Transverse colon (tissue), 4 donors: ENCODE measurements at places on chromosomes 4 and X. TPM values are rescaled to one million over a fixed set of nuclear protein-coding genes. Genes with fewer than 3 reads are reported as not detected.

DNA sequence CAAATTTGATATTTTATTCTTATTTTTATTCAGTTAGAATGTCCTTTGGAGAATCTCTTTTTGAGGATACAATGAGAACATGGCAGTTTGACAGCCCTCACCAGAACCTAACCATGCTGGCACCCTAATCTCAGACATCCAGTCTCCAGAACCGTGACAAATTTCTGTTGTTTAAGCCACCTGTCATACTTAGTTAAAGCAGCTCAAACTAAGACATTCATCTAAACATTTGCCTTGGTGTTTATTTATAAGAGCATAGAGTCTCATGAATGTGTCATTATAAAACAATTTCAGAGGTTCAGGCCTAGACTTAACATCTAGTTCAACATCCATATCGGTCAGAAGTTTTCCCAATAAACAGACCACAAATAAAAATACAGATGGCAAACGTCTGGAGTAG lies 125.1 kb upstream of the FUNDC1 start:
- H3K4me1 ChIP-seq, result no peaks in the 10 kb centered on the region
- H3K27me3 ChIP-seq, result no peaks in the 10 kb centered on the region
- H3K27ac ChIP-seq, result no peak overlapping the region
- H3K4me3 ChIP-seq, result no peak overlapping the region
- DNase-seq, result no peak

DNA sequence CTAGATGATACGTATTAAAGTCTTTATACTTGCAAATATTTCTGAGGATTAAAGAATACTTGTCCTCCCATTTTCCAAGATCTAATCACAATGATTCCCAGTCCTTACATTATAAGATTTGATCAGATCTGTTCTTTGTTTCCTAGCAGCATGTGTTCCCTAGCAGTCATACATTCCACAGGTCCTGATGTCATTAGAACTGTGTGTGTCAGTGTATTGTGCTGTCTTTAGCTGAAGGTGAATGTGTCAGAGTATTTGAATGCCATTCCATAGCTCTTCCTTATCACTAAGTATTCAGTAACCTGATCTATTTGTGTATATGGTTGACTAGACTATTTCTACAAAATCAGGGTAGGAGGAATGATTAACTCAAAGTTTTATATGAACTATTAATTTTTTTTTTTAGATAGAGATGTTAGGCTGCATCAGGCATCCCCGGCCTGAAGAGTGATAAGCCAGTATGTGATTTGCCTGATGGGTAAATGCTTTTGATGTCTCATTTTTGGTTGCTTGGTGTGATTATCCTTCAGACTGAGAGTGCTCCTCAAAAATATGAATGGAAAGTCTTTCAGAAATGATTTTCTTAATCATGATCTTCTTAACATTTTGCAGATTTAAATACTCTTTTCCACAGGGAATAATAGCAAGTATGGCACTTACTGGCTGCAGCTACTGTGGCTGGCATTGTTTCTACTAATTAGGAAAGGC lies 4.4 kb downstream of the ADGRL3 start:
- peaks cover 43% of the 10 kb centered on the region for H3K27me3 ChIP-seq
- H3K36me3 ChIP-seq, result no peaks in the 10 kb centered on the region
- no peak for DNase-seq
- H3K4me1 ChIP-seq, result peaks cover 2% of the 10 kb centered on the region
- H3K27ac ChIP-seq, result no peak overlapping the region
- no peak overlapping the region for H3K4me3 ChIP-seq

- H3K36me3 ChIP-seq, result no peaks in the 10 kb centered on the region
- no peak overlapping the region for H3K4me3 ChIP-seq
- no peak overlapping the region for H3K27ac ChIP-seq
- peaks cover 7% of the 10 kb centered on the region for H3K4me1 ChIP-seq
- no peak for DNase-seq
- no peaks in the 10 kb centered on the region for H3K27me3 ChIP-seq
These were observed 49.5 kb upstream of the CBR4 start for GRCh38 chr4:169059306-169060211.

DNA sequence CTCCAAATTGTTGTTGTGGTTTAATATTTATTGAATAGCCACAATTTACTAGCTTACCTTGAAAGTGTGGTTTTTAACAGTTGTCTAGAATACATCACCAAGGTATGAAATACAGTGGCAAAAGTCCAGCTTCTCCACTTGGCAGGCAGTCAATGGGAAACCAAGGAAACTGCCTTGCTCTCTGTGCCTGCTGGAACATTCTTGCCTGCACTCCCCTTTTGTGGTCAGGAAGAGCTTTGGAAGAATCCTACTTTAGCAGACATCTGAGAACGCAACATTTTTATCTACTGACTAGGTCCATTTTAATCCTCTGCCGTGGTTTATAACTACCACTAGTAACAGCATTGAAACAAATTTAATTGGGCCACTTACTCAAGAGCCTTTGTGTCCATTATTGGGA lies 64.5 kb downstream of the TENM3 start:
- H3K27ac ChIP-seq, result no peak overlapping the region
- no peaks in the 10 kb centered on the region for H3K4me1 ChIP-seq
- no peak for DNase-seq
- no peak overlapping the region for H3K4me3 ChIP-seq
- H3K36me3 ChIP-seq, result no peaks in the 10 kb centered on the region

- no peaks in the 10 kb centered on the region for H3K4me1 ChIP-seq
- no peaks in the 10 kb centered on the region for H3K27me3 ChIP-seq
- peak overlapping the region; percentile 7 for H3K4me3 ChIP-seq
These were observed 18.1 kb upstream of the CHRNA9 start for GRCh38 chr4:40316782-40317635.

DNA sequence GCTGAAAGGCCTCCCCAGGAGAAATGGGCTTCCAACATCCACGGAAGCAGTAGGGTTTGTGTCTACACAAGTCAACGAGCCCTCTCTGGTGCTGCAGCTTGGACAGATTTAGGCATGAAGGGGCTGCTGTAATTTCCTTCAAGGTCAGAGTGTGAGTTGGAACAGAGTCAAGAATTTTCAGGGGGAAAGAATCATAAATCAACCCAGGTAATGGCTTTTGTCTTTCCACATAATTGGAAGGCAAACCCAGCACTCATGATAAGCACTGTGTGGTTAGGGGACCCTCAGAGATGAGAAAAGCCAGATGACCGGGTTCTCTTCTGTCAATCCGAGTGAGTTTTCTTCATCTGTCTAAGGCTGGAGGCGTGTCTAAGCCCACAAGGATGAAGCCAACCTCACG lies 78.6 kb upstream of the MXRA5 start:
- no peak overlapping the region for H3K4me3 ChIP-seq
- no peaks in the 10 kb centered on the region for H3K4me1 ChIP-seq
- H3K27ac ChIP-seq, result no peak overlapping the region

DNA sequence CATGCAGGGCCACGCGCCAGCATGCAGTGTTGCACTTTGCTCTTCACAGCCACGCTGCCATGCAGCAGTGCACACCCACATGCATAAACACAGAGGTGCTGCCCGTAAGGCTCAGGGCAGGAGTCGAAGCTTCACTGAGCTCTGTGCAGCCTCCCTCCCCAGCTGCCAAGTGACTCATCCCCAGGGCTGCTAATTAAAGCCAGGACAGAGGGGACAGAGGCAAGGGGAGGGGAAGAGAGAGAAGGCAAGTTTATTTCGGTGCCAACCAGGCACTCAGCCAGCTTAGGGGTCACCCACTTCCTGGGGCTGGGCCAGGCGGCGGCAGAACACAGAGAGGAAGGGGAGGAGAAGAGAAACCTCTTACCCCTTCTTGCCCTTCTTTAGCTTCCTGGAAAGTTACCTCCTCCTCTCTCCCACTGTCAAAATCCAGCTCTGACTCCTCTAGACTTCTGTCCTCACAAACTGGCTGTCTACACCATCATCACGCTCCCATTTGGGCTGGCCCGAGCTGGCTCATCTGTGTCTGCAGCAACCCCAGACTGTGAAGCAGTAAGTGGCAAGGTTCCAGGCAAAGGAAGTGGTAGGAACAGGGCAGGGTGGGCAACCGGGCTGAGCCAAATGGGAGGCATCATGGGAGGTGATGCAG lies 6.2 kb upstream of the IQSEC2 start:
- no peaks in the 10 kb centered on the region for H3K27me3 ChIP-seq
- H3K27ac ChIP-seq, result peak overlapping the region; percentile 59
- peak; percentile 70 for DNase-seq
- peaks cover 40% of the 10 kb centered on the region for H3K4me1 ChIP-seq
- H3K36me3 ChIP-seq, result no peaks in the 10 kb centered on the region
- no peak overlapping the region for H3K4me3 ChIP-seq

- no peak overlapping the region for H3K4me3 ChIP-seq
- H3K4me1 ChIP-seq, result no peaks in the 10 kb centered on the region
- no peaks in the 10 kb centered on the region for H3K36me3 ChIP-seq
- peak overlapping the region; percentile 63 for H3K27ac ChIP-seq
- DNase-seq, result no peak
These were observed 30.2 kb upstream of the ELF2 start for GRCh38 chr4:139207247-139207646.

- H3K27ac ChIP-seq, result peak overlapping the region; percentile 93
- H3K4me1 ChIP-seq, result peaks cover 7% of the 10 kb centered on the region
- DNase-seq, result no peak
- H3K27me3 ChIP-seq, result no peaks in the 10 kb centered on the region
- H3K36me3 ChIP-seq, result no peaks in the 10 kb centered on the region
These were observed 940 bp upstream of the DCTD start for GRCh38 chr4:182918044-182918607.

DNA sequence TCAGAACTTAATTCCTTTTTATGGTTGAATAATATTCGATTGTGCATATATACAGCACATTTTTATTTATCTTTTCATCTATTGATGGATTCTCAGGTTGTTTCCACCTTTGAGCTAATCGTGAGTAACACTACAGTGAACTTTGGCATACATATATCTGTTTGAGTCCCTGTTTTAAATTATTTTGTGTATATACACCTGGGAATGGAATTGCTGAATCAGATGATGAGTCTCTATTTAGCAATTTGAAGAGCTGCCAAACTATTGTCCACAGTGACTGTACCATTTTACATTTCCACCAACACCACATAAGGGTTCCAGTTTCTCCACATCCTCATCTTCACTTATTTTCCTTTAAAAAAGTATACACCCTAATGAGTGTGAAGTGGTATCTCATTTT lies 166.2 kb upstream of the FGF13 start:
- H3K36me3 ChIP-seq, result no peaks in the 10 kb centered on the region
- H3K4me3 ChIP-seq, result no peak overlapping the region
- H3K27me3 ChIP-seq, result no peaks in the 10 kb centered on the region
- DNase-seq, result no peak
- no peaks in the 10 kb centered on the region for H3K4me1 ChIP-seq

DNA sequence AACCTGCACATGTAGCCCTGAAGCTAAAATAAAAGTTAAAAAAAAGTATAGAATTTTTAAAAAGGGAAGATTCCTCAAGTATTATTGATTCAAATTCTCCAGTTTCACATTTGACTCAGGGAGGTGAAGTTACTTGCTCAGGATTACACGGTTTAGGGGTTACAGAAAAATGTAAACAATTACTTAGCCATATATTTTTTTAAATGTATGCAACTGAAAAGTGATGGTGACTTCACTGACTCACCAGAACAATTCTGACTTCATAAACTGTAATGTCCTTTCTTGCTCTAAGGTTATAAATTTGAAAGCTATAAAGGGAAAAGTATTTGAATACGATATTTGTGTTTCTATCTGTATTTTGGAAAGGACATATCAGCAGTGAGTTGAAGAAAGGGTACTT lies 371.2 kb downstream of the SPRY1 start:
- DNase-seq, result no peak
- H3K27ac ChIP-seq, result no peak overlapping the region
- no peaks in the 10 kb centered on the region for H3K27me3 ChIP-seq
- no peaks in the 10 kb centered on the region for H3K4me1 ChIP-seq
- H3K36me3 ChIP-seq, result no peaks in the 10 kb centered on the region
- H3K4me3 ChIP-seq, result no peak overlapping the region

DNA sequence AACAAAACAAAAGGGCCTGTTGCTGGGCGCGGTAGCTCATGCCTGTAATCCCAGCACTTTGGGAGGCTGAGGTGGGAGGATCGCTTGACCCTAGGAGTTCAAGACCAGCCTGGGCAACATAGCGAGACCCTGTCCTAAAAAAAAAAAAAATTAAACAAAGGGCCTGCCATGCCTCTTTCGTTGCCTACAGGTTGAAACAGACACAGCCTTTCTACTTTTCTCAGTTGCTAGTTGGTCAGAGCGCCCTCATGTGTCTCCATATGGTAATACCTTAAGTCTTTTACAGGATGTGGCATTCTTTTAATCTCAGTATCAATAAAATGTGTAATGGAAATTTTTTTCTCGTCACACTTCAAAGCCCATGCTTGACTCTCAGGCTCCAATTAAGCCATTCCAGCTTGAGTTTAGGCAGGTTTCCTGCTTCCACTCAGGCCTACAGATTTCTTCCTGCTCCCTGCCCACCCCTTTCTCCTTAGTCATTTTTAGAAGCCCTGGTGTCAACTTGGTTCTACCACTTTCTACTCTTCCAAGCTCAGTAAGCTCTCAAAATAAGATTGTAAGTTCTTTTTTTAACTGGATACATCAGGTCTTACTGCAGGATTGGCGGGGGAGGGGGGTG lies 4.6 kb upstream of the SOWAHD start:
- no peak overlapping the region for H3K27ac ChIP-seq
- H3K27me3 ChIP-seq, result no peaks in the 10 kb centered on the region
- no peaks in the 10 kb centered on the region for H3K36me3 ChIP-seq
- DNase-seq, result peak; percentile 32
- no peak overlapping the region for H3K4me3 ChIP-seq

DNA sequence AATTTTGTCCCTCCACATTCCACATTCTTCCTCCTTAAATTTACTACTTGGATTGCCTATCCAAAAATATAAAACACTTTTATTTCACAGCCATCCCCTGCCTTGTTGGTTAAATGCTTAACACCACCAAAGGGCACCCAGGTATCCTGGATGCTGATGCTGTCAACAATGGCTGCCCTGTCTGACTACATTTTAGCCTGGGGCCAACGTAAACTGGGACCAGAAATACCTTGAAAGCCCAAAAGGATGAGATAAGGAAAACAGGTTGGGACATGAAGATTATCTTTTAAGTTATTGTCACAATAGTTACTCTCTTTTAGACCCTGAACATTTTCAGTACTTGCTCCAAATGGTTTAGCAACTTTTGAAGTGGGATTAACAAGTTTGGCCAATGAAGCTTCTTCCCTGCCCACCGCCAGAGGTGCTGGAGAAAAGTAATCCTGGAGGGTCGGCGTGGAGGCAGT lies 775 bp upstream of the YIPF6 start:
- peak overlapping the region; percentile 80 for H3K4me3 ChIP-seq
- H3K27ac ChIP-seq, result peak overlapping the region; percentile 90
- DNase-seq, result no peak
- no peaks in the 10 kb centered on the region for H3K36me3 ChIP-seq
- H3K27me3 ChIP-seq, result no peaks in the 10 kb centered on the region

- H3K36me3 ChIP-seq, result no peaks in the 10 kb centered on the region
- H3K4me1 ChIP-seq, result no peaks in the 10 kb centered on the region
- H3K27ac ChIP-seq, result no peak overlapping the region
- no peak overlapping the region for H3K4me3 ChIP-seq
These were observed 35.9 kb downstream of the GYPA start for GRCh38 chr4:144104509-144105130.

The RHOXF2 gene
- total RNA-seq, result not detected
